Hippocampal formation (tissue), 2 donors: ENCODE measurements at places on chromosomes 1 and 21.

DNA sequence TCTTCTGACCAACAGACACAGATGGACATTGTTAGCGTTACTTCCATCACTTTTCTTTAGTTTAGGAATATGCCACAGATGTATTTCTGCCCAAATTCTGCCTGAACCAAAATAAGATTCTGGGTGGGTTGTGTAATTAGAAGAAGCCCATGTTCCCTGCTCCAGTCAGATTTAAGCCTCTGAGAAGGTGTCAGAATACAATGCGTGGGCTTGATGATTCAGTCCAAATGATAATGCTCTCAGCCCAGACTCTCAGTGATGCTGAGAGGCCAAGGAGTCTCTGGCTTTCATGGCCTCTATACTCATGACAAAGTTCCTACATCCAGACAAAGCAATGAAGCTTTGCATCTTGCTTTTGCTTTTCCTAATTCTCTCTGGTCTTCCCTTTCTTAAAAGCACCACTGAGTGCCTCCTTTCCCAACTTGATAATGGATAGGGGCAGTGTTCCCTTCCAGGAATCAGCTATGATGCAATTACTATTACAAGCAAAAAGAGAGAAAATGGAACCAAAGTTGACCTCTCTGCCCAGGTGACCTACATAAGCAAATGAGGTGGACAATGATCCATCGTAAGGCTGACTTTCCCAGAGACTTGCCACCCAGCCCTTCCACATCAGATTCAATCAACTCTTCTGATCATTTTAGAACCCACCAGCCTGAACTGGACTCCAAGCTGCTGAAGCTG is 8.8 kb downstream of the SEC16B start:
- DNase-seq = no peak

DNA sequence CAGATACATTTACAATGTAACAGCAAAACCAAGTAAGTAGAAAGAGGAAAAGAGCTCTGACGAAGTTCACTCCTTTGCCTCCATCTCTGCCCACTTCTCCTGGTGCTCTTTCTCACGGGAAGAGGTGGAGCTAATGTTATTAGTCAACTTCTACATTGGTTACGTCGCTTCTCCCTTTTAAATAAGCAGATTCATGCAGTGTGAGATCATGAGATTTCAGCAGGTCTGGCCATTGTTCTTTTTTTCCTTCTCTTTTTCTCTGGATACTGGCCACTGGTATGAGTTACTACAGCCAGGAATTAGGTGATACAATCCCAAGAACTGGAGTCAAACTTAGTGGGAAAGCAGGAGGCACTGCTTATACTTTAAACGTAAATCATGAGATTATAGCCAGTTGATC is 207.1 kb downstream of the AKT3 start:
- DNase-seq = no peak

DNA sequence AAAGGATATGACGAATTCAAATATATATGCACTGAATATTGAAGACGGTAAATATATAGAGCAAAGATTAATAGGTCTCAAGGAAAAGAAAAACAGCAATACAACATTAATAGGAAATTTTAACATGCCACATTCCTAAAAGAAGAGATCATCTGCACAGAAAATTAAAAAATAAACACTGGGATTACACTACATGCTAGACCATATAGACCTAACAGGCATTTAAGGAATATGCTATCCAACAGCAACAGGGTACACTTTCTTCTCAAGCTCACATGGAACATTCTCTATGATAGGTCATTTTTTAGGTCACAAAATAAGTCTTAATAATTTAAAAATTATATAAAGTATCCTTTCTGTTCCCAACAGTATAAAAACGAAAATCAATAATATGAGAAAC is 1038.3 kb downstream of the KCNT2 start:
- DNase-seq = no peak

DNA sequence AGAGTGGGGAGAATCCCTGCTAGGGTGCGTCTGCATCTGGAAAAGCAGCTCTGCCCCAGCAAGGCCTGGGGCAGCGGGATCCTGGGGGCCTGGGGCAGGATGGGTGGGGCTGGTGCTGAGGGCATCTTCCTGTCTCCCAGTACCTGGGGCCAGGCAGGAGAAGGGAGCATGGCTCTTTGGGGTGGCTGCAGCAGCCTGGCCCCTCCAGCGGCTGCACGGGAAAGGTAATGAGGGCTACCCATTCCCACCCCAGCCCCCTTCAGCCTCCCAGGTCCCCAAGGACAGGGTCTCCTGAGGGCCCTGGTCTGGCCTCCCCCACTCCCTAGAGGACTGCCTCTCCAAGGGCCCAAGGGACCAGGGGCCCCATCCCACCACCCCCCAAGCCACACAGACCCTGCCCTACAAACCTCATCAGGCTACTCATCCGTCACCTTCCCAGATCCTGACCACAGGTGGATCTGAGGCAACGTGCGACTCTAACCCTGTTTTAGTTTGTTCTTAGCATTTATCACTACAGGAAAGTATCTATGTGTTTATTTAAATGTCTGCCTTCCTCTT is 910 bp upstream of the ANKRD65 start:
- no peak for DNase-seq

GRCh38 chr1:107232426-107232825 is 91.6 kb downstream of the NTNG1 start:
- no peak for DNase-seq

- no peak for DNase-seq
These were observed at the start of gene UAP1 for GRCh38 chr1:162561616-162562469. Gene UAP1 (plus strand): TSS chr1:162561722. CDS start chr1:162566069, 4,347 bp downstream.

- no peak for DNase-seq
These were observed 1.4 kb downstream of the PTPRF start for GRCh38 chr1:43531906-43532584.

GRCh38 chr1:93906480-93906879 is 2.8 kb downstream of the GCLM start:
- no peak for DNase-seq

DNA sequence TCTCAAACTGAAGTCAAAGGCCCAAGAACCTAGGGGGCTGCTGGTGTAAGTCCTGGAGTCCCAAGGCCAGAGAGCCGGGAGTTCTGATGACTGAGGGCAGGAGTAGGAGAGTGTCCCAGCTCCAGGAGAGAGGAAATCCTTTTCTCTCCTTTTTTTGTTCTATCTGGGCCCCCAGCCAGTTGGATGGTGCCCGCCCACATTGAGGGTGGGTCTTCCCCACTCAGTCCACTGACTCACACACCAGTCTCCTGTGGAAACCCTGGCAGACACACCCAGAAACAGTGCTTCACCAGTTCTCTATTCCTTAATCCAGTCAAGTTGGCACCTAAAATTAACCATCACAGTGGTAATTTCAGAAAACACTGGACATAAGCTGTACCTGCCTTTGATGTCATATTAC is 12.7 kb upstream of the WDR26 start:
- no peak for DNase-seq

DNA sequence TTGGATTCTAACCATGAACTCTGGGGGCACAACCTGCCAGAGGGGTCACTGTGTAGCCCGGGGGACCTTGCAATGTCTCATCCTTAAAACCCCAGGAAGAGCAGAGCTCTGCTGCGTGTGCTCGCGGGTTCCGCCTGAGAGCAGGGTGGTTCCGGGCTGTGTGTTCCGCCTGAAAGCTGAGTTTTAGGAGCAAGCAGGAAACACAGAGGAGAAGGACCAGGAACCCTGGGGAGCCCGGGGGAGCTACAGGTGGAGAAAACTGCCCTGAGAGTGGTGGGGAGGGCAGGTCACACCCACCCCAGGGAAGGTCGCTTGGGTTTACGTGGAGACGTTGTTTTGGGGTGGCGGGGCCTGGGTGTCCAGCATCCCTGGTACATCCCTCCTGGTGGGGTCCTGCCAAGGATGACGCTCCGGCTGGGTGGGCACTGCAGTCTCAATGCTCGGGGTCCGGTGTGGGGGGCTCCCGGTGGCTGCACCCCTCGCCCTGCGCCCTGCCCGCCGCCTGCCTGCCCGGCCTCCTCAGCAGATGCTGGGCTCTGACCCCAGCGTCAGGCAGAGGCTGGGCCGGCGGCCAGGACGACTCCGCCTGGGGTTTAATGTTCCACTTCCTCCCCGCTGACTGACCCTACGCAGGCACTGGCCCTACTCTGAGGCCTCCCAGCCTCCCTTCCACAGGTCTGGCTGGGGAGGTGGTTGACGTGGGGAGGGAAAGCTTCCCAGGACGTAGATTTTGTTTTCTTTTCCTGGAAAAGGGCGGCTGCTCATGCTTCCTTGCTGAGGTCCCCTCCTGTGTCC is 17.3 kb upstream of the C1orf159 start:
- no peak for DNase-seq

DNA sequence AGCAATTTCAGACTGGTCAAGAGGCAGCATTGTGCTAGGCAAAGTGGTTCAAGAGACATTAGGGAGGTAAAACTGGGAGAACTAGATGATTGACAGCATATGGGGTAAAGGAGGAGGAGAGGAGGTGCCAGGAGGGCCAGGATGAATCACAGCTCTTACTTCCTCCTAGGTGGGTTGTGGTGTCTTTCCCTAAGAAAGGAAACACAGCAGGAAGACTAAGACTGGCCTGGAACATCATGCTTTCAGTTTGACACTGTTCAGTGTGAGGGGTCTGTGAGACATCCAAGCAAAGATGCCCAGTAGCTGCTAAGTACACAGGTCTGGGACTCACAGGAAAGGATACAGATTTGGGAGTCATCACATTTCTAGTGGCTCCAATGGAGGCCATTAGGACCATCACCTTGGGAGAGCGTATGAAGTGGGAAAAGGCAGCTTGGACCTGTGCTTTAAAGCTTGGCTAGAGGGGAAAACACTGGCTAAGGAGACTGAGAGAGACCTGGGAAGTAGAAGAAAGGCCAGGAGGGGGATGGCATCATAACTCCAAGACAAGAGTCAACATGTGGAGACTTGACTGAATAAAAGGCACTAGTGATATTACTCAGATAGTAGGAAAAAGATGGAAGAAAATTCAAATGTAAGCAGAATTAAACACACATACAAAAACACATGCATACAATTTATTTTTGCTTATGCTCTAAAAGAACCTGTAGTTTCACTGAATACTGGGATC is 17.3 kb downstream of the CD58 start:
- no peak for DNase-seq

GRCh38 chr1:228794173-228794572 is 58.9 kb downstream of the RHOU start:
- DNase-seq = no peak
